Cardiac fibroblast (primary cell): ENCODE measurements at places on chromosomes 11 and 22.
A peak's percentile ranks its signal among the peaks of the same experiment; 100 is the strongest.

GRCh38 chr11:3126207-3126865, 38.8 kb downstream of the OSBPL5 start:
- DNase-seq, result peak; percentile 12

DNA sequence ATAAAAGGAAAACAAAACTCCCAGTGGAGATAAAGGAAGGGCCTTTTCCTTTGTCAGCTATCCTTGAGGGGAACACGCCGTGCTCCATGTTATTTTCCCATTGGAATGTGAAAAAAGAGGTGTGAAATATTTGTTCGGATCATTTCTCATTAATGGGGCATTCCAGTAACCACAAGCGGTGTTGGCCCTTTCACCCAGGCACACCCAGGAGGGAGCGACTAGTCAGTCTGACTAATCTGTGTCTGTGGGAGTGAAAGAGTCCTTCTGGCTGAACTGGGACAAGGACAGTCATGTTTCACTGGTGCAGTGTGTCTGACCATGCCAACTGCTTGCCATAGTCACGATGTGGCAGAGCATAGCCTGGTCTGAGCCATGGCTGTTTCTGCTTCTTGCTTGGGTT, 13.0 kb upstream of the MYEOV start:
- DNase-seq, result peak; percentile 86

DNA sequence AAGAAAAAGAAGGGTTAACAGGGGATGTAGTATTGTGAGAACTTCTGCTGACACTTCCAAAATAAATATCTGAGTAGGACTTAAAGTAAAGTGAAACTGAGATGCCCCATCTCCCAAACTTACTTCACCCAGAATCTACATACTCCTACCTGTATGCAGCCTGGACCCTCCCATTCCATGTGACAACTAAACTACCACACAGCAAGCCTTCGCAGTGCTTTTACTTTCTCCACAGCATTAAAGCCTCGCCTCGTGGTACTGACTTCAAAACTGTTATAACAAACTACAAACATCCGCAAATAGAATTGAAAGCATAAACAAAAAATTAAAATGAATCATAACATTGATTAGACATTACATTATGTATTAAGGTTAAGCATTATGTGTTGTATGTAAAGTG, 985 bp downstream of the MPZL2 start:
- no peak for DNase-seq

DNA sequence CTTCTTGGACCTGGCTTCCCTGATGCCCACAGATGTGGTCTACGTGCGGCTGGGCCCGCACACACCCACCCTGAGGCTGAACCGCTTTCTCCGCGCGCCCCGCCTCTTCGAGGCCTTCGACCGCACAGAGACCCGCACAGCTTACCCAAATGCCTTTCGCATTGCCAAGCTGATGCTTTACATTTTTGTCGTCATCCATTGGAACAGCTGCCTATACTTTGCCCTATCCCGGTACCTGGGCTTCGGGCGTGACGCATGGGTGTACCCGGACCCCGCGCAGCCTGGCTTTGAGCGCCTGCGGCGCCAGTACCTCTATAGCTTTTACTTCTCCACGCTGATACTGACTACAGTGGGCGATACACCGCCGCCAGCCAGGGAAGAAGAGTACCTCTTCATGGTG, 1.2 kb downstream of the CNGA4 start:
- no peak for DNase-seq

GRCh38 chr22:27312565-27312964, 489.0 kb downstream of the MN1 start:
- DNase-seq, result no peak

DNA sequence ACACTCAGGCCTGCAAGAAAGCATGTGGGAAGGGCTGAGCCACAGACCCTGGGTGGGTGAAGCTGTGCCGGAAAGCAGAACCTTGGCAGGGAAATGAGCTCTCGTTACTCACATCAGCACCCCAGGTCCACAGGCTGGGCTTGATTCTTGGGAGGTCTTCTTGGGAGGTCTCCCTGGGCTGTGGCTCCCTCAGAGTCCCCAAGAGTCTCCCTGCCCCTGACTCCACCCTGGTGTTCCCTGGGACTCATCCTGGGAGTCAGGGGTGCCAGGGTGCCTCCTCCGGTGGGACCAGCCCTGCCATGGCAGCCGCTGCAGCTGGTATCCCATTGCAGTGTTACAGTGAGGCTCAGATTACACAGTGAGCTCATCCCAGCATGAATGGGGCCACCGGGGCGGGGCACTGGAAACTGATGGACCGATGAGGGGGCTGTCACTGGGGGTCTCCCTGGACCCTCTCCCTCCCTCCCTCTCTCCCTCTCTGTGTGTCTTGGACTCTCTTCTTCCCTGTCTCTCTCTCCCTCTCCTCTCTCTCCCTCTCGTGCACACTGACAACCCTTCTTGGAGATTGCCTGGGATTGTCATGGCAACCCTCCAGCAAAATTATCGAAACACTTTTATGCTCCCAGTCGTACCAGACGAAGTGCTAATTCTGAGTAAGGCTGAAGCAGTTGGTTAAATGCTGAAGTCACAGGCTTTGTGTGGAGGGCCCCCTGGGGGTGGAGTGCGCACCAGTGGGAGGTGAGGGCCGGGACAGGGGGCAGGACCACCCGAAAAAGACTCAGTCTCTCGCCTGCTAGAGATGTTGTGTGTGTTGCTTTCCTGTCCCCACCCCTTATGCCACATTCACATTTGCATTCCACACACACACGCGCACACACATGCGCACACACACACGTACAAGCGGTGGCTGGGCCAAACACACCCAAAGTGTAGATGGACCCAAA, 8.6 kb upstream of the C11orf96 start:
- peak; percentile 33 for DNase-seq

DNA sequence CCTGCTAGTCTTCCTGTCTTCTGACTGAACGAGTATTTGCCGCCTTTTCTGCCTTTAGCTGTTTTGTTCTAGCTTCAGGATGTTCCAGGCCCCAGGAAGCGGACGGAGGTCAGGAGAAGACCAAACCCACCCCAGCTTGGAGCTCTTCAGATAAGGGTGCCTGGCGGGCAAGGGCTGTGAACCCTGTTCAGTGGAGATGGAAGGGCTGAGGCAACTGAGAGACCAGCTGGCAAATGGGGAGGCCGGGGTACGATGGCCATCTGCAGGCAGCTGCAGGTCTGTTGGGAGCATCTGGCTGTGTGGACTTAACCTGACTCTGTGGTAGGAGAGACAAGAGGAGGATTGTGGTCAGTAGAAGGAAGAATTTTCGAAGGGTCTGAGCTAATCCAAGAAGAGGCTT, 95.6 kb downstream of the CHST1 start:
- no peak for DNase-seq

- peak; percentile 54 for DNase-seq
These were observed 4.5 kb downstream of the TTC9C start for GRCh38 chr11:62732830-62733229.

DNA sequence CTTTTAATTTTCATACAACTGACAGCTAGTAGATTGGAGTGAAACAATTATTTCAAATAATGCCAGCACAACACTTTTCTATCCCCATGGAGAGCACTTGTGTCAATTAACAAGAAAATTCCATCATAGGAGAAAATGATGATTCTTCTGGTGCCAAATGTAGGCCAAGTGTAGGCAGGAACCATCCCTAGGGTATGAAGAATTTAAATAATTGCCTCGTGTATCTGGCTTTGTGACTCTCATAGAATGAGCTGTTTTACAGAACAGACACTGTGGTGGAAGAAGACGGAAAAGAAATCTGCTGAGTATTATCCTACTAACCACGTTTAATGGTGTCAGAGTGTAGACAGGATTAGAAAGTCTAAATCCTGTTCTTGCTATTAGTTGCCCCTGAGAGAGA, 1542.2 kb downstream of the LRRC4C start:
- DNase-seq, result no peak

- no peak for DNase-seq
These were observed 19.6 kb upstream of the JAM3 start for GRCh38 chr11:134049303-134049702.

- DNase-seq, result no peak
These were observed 22.1 kb downstream of the GNAZ start for GRCh38 chr22:23092217-23092955.

GRCh38 chr11:21658654-21659193, 534.2 kb upstream of the ANO5 start:
- no peak for DNase-seq

DNA sequence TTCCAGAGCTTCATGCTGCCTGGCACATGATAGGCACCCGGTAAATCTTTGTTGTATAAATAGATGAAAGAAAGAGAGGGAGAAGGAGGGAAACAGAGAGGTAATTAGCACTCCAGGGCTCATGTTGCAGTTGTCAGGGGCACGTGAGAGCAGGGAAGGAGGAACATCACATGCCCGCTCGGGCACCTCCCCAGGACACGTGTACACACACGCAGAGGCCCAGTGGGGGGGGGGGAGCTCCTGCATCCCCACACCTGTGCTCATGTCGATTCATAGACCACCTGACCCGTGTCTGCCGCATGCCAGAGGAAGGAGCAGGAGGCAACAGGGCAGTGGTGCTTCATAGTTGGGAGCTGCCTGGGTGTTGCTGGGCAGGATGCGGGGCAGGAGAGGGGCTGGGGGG, 37.1 kb upstream of the NNMT start:
- DNase-seq, result no peak

DNA sequence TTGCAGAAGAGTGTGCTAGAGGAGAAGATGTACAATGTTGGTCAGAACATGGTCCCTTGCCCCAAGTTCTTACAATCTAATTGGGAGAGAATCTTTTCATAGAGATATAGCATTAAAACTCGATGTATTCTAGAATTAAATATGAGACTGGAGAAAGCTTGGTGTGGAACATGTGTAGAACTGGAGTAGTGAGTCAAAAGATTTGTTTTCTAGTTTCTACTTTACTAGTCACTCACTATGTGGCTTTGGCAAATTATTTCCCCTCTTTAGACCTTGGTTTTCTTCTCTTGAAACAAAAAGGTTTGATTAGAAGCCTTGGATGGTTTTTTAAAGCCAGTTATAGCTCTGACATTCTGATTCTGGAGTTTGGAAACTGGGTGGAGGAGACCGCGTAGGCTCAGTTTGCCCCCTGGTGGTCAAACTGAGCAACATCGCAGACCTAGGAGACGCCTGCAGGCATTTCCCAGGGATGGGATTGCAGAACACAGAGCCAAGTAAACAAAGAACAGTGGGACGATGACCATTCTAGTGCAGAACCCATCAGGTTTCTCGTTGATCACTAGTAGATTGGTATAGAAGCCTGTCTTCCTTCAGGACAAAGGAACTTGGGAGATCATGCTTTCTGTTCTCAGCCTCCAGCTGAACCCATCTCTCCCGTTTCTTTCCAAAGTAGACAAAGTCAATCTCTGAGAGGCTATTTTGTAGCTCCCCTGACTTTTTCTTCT, 8.5 kb upstream of the CHRDL2 start:
- DNase-seq, result peak; percentile 81

GRCh38 chr11:71282581-71283351, 30.4 kb upstream of the SHANK2 start:
- no peak for DNase-seq

DNA sequence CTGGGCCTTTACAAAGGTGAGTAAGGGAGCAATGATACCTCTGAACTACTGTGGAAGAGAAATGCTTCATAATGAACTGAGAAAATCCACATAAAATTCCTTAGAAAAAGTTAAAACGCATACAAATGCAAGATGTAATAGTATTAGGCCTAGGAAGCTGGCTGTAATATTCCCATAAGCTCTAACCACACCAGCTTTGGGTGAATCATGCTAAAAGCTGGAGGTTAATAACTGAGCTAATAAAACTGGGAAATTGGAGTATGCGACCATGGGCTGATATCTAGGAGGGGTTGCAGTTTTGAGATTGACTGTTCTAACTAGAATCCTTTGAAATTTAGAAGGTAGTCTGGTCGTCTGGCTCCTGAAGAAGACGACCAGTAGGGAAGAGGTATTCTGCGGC, 28.6 kb upstream of the RCE1 start:
- DNase-seq, result no peak

GRCh38 chr11:131695889-131696429, 325.5 kb downstream of the NTM start:
- DNase-seq, result peak; percentile 41

- no peak for DNase-seq
These were observed 620 bp downstream of the OR4C16 start for GRCh38 chr11:55572548-55572947.

GRCh38 chr11:105153392-105153791, 13.8 kb upstream of the CARD18 start:
- DNase-seq, result no peak

DNA sequence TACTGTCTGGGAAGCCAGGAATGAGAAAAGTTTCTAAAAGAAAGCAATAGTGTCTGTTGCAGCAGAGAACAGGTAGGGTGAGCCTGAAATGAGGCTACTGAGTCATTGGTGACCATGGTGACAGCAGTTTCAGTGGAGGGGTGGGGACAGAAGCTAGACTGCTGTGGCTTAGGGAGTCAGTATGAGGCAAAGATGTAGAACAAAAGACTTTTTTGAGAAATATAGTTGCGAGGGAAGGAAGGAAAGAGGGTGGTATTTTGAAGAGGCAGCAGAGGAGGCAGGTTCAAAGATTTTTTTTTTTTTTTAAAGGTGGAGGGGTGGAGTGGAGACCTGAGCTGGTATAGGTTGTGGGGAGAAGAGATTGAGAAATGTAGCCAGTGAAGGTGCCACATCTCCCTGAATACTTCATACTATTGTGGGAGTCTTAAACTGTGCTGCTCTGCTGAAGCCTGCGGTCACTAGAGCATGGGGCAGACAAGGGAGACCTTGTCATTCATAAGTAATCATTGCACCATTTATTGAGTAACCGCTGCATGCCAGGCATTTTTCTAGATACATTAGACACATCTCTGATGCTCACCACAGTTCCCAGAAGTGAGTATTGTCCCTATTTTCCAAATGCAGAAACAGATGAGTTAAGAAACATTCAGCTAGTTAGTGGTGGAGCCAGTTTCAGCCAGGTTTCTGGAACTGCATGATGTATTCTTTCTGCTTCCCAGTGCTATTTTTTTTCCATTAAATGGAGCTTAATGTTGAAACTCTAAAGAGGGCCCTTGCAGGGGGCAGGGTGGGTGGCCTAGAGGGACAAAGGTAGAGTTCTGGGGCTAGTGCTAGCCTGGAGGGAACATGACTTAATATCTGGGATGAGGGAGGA, 49.9 kb downstream of the STIM1 start:
- peak; percentile 91 for DNase-seq

DNA sequence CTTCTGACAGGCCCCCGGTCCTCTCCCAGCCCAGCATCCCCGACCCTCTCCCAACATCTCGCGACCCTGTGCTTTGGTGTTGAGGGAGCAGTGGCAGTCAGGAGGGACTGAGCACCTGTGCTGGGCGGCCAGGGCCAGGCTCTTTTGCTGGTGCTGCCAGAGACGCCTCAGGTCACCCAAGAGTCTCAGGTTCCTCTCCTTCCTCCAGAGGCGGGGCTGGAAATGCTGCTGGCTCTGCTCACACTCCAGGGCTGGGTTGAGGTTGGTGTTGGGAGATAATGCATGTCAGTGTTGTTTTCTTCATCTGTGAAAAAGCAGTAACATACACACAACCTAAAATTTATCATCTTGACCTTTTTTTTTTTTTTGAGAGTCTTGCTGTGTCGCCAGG, 1.2 kb upstream of the IGLL1 start:
- DNase-seq, result no peak
